ENCODE measurements at places on chromosomes 6 and 20.

- no peak for DNase-seq
Observed at GRCh38 chr6:108435391-108435790, 125.3 kb upstream of the FOXO3 start.

- no peak for DNase-seq
Observed at GRCh38 chr6:126352514-126352913, 12.6 kb downstream of the CENPW start.

GRCh38 chr20:58602124-58602523, 49.0 kb upstream of the STX16 start:
- DNase-seq = no peak

DNA sequence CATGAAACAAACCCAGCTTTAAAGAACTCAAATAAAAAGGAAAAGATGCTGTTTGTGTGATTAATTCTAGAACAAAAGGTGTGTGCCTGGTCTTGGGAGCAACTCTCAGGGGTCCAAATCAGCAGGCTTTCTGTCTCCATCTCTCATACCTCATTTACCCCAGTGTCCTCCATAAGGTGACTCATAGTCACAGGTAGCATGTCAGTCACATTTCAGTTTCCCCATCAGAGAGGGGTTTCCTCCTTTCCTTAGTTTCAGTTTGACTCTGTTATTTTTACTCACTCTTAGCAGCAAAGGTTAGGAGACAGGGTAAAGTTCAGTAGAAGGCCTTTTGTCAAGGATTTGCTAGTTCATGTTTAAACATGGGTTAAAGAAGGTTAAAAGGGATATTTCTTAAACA, 46.2 kb downstream of the OGFRL1 start:
- DNase-seq = no peak

DNA sequence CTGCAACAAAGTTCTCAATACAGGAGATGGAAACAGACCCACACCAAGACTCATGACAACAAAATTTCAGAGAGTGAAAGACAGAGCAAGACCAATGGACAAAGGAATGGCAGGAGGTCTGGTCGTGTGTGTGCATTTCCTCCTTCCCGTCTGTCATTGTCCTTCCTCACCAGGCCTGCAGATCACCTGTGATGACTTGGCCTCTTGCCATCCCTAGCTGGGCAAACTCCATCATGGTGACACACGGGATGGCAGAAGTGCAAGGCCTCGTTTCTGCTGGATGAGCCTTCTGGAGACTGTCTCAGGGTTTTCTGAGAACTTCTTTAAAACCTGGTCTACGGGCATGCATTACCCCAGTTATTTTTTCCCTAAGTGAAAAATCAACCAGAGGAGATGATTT, 49.2 kb downstream of the RPP21 start:
- DNase-seq = no peak

GRCh38 chr20:48722737-48723191, 105.0 kb downstream of the PREX1 start:
- no peak for DNase-seq

DNA sequence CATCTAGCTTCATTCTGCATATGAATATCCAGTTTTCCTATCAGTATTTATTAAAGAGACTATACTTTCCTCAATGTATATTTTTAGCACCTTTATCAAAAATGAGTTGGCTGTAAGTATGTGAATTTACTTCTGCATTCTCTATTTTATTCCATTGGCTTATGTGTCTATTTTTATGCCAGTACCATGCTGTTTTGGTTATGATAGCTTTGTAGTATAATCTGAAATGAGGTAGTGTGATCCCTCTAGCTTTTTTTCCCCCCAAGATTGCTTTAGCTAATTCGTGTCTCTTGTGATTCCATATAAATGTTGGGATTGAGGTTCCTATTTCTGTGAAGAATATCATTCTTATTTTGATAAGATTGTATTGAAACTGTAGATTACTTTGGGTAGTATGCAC, 469.1 kb upstream of the MAP3K7 start:
- DNase-seq = no peak

GRCh38 chr6:11911538-11911937, 100.6 kb upstream of the HIVEP1 start:
- DNase-seq = no peak

DNA sequence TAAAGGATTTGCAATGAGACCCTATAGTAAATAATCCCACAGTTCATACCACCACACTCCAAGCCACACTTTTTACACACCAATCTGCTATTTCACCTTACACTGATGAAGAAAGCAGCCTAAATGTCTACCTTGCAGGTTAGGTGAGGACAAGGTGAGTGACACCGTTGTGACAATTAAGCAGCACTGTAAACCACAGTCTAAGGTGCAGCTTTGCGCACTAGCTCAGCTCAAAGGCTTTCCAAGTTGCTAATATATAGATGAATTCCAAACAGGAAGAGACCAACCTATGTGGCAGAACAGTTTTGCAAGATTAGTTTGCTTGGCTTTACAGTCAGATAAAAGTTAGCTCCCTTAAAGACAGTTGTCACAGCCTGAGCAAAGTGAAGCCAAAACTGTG, 429.5 kb upstream of the MARCKS start:
- no peak for DNase-seq

- no peak for DNase-seq
Observed at GRCh38 chr20:6707321-6707831, 60.1 kb upstream of the BMP2 start.

GRCh38 chr20:13288357-13288756, 67.3 kb downstream of the ISM1 start:
- DNase-seq = no peak

DNA sequence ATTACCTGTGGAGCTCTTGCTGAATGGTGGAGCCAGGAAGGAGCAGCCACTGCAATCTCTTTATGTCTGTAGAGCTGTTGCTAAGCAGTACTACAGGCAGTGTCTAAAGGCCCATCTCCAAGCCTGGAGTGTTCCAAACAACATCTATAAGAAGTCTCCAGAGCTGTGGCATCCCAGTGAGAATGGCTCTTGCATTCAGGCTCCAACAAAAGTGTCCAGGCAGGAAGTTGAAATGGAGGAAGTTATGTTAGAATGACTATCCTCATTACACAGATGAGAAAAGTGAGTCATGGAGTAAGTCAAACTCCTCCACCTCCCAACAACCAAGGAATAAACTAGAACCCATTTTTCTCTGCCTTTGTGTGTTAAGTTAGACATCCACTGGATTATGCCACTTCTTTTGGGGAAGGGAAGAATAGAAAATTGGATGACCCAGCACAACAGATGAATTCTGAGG, 288.5 kb upstream of the STXBP5 start:
- no peak for DNase-seq

GRCh38 chr6:84428300-84428907, 201.0 kb upstream of the CEP162 start:
- no peak for DNase-seq

DNA sequence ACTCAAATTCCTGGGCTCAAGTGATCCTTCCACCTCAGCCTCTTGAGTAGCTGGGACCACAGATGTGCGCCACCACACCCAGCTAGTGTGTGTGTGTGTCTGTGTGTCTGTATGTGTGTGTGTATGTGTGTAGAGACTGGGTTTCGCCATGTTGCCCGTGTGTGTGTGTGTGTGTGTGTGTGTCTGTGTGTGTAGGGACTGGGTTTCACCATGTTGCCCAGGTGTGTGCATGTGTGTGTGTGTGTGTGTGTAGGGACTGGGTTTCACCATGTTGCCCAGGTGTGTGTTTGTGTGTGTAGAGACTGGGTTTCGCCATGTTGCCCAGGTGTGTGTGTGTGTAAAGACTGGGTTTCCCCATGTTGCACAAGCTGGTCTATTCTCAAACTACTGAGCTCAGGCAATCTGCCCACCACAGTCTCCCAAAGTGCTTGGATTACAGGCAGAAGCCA, 28.3 kb downstream of the CDK5RAP1 start:
- no peak for DNase-seq
